ENCODE measurements at places on chromosomes 1 and 21.

DNA sequence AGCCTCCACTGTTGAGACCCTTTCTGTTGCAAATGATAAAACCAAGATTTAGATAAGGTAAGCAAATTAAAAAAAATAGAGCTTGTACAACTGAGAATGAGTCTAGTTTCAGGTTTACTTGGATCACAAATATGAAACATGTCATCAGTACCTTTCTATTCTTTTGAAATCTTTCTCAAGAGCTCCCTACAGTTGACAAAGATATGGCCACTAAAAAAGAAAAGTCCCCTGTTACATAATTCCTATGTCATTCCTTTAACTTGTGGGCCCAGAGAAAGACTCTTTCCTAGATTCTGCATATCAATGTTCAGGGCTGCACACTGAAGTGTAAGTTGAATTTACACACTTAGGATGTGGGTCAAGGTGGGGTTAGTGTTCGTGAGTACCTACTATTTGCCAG lies 168.1 kb downstream of the PLA2G4A start:
- DNase-seq = no peak

DNA sequence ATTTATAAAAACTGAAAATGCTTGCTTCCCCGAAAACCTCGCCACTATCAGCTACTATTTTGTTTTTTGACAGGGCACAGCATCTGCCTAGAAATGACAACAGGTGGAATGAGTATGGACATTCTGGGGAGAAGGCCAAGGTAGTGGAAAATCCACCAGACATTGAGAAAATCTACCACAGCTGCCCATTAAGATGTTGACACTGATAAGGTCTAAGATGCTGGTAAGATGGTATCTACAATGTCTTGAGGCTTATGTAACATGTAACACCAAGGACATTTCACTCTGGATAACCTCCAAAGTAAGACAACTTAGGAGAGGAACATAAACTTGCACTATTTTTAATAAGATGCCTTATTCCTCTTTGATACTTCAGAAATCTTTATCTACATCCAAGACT lies 374.2 kb downstream of the PTBP2 start:
- DNase-seq = no peak

DNA sequence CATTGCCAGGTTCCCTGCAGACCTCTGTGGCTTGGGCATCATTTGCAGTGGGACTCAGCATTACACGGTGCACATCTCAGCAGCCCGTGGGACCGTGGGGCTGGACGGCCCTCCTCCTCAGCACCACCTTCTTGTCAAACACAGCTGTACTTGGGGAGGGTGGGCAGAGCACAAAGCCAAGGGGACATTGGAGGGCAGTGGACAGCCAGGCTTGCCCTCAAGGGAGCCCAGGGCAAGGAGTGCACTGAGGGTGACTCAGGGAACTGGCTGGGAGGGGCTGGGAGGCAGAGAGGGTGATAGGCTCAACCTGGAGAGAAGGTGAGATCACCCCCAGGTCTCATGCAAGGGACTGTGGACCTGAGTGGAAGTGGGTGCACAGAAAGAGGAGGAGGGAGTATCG lies 3.4 kb downstream of the CAPN9 start:
- DNase-seq = no peak

GRCh38 chr1:94634977-94635416 lies 93.4 kb upstream of the F3 start:
- DNase-seq = no peak

DNA sequence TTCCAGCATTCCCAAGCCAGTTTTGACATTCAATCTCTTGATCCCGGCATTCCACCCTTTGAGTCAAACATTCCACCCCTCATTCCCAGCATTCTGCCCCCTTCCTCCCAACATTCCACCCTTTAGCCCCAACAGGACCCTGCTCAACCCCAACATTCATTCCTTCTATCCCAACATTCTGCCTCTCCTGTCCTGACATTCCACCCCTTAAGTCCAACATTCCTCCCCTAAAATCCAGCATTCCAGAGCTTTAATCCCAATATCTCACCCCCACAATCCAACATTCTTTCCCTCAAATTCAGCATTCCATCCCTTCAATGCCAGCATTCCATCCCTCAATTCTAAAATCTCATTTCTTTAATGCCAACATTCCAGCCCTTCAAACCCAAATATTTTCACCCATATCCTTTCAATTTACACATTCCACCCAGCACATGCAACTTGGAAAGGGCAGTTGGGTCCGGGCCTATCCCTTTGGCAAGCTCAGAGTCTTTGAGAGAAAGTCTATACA lies 22.9 kb downstream of the DDX20 start:
- DNase-seq = no peak
